ENCODE measurements at places on chromosomes 1 and 21. TPM values are rescaled to one million over a fixed set of nuclear protein-coding genes. Genes with fewer than 3 reads are reported as not detected.

DNA sequence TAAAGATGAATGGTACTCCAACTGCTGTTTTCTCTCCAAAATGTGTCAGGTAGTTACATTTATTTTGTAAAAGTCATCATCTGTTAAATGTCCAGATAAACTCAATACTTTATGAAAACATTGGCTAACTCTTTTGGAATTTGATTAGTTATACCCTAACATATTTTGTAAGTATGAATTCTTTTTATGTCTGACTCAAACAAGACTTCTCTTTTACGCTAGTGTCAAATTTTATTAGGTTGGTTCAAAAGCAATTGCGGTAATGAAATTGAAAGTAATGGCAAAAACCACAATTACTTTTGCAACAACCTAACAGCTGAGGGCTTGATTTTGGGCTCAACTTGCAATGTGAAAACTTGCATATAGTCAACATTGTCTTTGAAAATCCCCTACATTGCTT, 41.0 kb upstream of the USP25 start:
- DNase-seq: no peak

The KRTAP20-4 gene
- not detected for polyA plus RNA-seq

DNA sequence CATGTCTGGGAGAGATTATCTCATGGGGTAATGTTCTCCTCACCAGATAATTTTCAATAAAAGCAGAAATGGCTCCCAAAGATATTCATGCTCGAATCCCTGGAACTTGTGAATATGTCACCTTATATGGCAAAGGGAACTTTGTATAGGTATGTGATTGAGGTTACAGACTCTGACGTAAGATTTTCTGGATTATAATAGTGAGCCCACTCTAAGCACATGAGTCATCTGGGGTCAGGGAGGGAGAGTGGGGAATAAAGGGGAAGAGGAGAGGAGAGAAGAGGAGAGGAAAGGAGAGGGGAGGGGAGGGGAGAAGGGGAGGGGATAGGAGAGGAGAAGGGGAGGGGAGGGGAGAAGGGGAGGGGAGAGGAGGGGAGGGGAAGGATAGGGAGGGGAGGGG, 1193.9 kb downstream of the PLA2G4A start:
- no peak for DNase-seq

- no peak for DNase-seq
Measured at GRCh38 chr1:169072945-169073725, 33.4 kb upstream of the ATP1B1 start.

- no peak for DNase-seq
Measured at GRCh38 chr1:34018285-34018684, 146.7 kb downstream of the CSMD2 start.

DNA sequence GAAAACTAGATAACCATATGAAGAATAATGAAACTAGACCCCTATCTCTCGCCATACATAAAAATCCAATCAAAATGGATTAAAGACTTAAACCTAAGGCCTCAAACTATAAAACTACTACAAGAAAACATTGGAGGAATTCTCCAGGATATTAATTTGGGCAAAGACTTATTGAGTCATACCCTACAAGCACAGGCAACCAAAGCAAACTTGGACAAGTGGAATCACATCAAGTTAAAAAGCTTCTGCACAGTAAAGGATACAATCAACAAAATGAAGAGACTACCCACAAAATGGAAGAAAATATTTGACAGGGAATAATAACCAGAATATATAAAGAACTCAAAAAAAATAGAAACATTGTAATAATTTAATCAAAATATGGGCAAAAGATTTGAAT, 505.4 kb downstream of the KCNT2 start:
- no peak for DNase-seq

GRCh38 chr1:111201275-111202090, 1.0 kb upstream of the DENND2D start:
- DNase-seq: no peak

GRCh38 chr1:77273891-77274290, 7.9 kb upstream of the AK5 start:
- DNase-seq: no peak

GRCh38 chr1:14572861-14573260, 25.6 kb upstream of the KAZN start:
- DNase-seq: no peak

- DNase-seq: no peak
Measured at GRCh38 chr1:20302108-20302471, 11.4 kb downstream of the VWA5B1 start.

The PLPPR4 gene
- polyA plus RNA-seq: 1.4 TPM
